T-helper 17 cell (primary cell): ENCODE measurements at places on chromosomes 4 and X. TPM values are rescaled to one million over a fixed set of nuclear protein-coding genes. Genes with fewer than 3 reads are reported as not detected.

EVC gene
- total RNA-seq: 5.5 TPM

PALLD gene
- total RNA-seq: 0.67 TPM

ZMAT1 gene
- 18.0 TPM for total RNA-seq

LRPAP1 gene
- total RNA-seq: 77.4 TPM

SPACA5 gene
- not detected for total RNA-seq

MFSD8 gene
- 22.5 TPM for total RNA-seq

FHIP1A gene
- total RNA-seq: 1.3 TPM

XPNPEP2 gene
- total RNA-seq: 0.83 TPM

TSPYL2 gene
- 218 TPM for total RNA-seq

IBSP gene
- not detected for total RNA-seq

TMEM128 gene
- total RNA-seq: 9.0 TPM

PCDH11X gene
- not detected for total RNA-seq

RNF212 gene
- total RNA-seq: 2.6 TPM

TLR6 gene
- total RNA-seq: 2.8 TPM

CTAG2 gene
- not detected for total RNA-seq

GDPD2 gene
- total RNA-seq: not detected

DCAF8L2 gene
- not detected for total RNA-seq

RRH gene
- total RNA-seq: not detected

UFSP2 gene
- 16.8 TPM for total RNA-seq

PDGFC gene
- 4.8 TPM for total RNA-seq

ARHGEF38 gene
- total RNA-seq: not detected

C4orf46 gene
- 6.7 TPM for total RNA-seq

SMIM31 gene
- total RNA-seq: not detected

TBC1D8B gene
- 0.65 TPM for total RNA-seq

NAP1L5 gene
- total RNA-seq: 9.2 TPM

CT47B1 gene
- not detected for total RNA-seq

MAML3 gene
- 4.2 TPM for total RNA-seq

GAGE2A gene
- not detected for total RNA-seq

G3BP2 gene
- total RNA-seq: 339 TPM

HSFX2 gene
- total RNA-seq: not detected

SAGE1 gene
- not detected for total RNA-seq

WAS gene
- 86.0 TPM for total RNA-seq

CCNB3 gene
- 0.68 TPM for total RNA-seq

FAM47A gene
- total RNA-seq: not detected

NXF2B gene
- not detected for total RNA-seq

CXCL8 gene
- total RNA-seq: 16.2 TPM

TEX11 gene
- total RNA-seq: not detected

CEP135 gene
- total RNA-seq: 28.3 TPM

NELFA gene
- total RNA-seq: 47.2 TPM

UGT2B15 gene
- total RNA-seq: not detected

CASP3 gene
- total RNA-seq: 18.5 TPM

MAGIX gene
- total RNA-seq: 1.1 TPM

SLC25A43 gene
- 3.6 TPM for total RNA-seq

GATA1 gene
- total RNA-seq: 0.32 TPM

EGF gene
- 11.8 TPM for total RNA-seq

HMGN5 gene
- total RNA-seq: 1.1 TPM

ADGRG2 gene
- not detected for total RNA-seq

ADAD1 gene
- total RNA-seq: not detected

DUSP21 gene
- total RNA-seq: not detected

IL21 gene
- total RNA-seq: 0.77 TPM

NEUROG2 gene
- not detected for total RNA-seq

RAB40AL gene
- total RNA-seq: 0.27 TPM

MAGEB1 gene
- not detected for total RNA-seq

ZCCHC18 gene
- 4.9 TPM for total RNA-seq

SLC34A2 gene
- total RNA-seq: not detected

SMIM43 gene
- not detected for total RNA-seq

HSD17B10 gene
- total RNA-seq: 41.0 TPM

CCSER1 gene
- 1.7 TPM for total RNA-seq
